Ascending aorta (tissue), 2 donors: ENCODE measurements at places on chromosomes 13 and 19.

DNA sequence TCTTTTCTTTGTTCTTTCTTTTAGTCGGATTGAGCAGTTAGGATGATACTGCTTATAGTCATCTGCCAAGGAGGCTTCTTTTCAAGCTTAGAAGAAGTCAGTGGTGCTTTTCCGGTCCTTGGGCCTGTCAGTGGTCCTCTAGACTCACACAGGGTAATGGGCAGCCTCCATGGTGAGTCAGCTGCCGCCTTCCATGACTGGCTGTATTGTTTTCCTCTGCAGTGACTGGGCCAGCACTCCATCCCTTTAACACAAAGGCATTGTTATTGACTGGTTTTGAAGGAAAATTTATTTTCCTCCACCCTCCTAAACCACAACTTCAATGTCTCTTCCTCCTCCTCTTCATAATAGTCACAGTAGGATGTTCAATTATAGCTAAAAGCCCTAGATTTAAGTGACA lies 47.1 kb upstream of the CNMD start:
- DNase-seq, result no peak

DNA sequence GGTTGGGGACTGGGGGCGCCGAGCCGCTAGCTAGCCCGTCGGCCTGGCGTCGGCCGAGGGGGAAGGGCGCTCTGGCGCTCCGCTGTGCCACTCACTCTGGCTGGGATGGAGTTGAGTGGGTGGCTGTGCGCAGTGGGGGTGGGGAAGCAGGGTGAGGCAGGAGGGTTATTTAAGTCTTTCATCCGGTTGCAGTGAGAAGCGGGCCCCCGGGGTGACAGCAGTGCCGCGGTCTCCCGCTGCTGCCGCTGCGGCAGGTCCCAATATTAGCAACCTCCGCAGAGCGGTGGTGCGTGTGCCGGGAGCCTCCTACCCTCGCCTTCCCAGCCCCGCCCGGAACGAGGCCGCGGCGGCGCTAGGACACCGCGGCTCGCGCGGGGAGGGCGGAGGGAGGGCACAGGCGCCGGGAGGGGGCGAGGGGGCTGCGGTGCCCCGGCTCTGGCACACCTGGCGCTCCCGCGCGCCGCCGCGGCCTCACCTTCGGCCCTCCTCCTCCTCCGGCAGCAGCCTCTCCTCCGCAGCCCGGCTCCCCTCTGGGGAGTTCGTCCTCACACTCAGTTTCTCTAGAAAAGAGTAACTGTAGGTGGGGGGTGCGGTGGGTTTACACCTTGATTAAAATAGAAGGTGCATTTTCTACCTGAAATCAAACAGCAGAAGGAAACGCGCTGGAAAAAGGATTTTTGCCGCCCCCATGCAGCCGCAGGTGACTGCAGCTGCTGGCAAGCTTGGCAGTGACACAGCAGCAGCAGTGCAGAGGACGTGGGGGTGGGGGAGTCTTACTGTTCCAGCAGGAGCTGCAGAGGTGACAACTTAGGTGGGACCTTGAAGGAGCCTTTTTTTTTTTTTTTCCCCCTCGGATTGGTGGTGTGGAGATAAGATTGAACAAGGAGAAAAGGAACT lies 4.5 kb downstream of the FGF9 start:
- DNase-seq, result no peak

GRCh38 chr13:40665126-40666044 lies 1.1 kb downstream of the FOXO1 start:
- DNase-seq, result peak; percentile 67

GRCh38 chr19:12685831-12686230 lies 2.0 kb upstream of the GNG14 start:
- DNase-seq, result no peak

DNA sequence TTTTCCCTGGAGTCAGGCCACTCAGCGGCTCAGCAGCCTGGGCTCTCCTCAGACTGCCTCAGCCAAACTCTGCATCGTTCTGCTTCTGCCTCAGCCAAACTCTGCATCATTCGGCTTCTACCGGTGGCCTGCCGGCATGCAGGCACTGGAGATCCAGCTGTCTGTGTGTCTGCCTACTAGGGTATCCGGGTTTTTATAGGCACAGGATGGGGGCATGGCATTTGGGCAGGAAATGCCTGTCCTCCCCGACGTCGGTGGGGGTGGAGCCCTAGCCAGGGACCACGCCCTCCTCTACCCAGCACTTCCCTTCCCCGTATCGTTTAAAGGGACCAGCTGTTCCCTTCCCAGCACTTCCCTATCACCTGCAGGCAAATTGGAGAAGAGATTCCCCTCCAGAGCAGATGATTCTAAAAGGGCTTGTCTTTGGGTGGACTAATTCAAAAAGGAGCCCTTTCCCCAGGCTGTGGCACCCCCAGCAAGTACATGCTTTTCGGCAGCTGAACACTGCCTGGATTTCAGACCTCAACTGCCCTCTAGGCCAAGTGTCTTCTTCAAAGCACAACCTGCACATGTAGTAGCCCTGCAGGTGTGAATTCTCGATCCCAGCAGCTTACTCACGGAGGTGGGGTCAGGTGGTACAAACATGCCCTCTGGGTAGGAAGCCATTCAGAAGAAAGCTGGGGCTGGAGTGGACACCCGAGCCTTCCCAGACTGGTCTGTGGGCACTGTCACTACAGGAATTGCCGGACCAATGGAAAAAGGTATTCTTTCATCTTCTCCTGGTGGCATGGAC lies 25.4 kb upstream of the GPR12 start:
- DNase-seq, result no peak

DNA sequence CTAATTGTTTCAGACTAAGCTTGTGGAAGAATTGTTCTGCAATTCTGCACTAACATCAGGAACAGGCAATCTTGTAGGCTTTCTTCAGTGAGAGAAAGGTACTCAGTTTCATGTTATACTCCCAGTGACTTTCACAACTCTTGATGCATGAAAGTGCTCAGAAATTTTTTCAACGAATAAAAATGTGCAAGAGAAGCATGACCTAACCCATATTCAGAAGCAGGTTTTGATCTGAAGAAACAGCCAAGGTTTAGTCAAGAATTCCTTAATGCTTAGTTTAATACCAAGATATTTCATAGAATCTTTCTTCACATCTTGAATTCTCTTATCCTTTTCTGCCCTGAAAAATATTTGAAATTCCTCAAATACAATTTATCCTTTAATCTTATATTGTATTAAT lies 197.2 kb upstream of the CSNK1A1L start:
- DNase-seq, result no peak

DNA sequence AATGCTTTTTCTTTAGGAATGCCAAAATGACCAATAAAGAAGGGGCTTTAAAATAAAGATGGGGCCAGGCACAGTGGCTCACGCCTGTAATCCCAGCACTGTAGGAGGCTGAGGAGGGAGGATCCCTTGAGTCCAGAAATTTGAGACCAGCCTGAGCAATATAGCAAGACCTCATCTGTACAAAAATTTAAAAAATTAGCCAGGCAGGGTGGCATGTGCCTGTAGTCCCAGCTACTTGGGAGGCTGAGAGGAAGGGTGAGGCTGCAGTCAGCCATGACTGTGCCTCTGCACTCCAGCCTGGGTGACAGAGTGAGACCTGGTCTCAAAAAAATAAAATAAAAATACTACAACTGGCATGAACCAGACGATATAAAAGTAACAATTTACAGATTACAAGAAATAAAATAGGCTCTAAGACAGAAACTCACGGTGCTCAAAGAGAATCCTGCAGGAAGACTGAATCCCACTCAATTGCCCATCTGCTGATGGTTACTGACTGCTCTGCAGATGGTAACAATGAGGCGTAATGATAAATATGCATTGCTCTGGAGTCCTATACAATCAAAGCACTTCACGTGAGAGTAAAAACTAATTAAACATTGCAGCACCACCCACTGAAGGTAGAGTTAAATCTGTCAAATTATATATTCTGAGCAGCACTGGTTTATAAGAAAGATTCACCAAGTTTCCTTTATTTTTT lies 93.2 kb downstream of the LHFPL6 start:
- DNase-seq, result no peak

DNA sequence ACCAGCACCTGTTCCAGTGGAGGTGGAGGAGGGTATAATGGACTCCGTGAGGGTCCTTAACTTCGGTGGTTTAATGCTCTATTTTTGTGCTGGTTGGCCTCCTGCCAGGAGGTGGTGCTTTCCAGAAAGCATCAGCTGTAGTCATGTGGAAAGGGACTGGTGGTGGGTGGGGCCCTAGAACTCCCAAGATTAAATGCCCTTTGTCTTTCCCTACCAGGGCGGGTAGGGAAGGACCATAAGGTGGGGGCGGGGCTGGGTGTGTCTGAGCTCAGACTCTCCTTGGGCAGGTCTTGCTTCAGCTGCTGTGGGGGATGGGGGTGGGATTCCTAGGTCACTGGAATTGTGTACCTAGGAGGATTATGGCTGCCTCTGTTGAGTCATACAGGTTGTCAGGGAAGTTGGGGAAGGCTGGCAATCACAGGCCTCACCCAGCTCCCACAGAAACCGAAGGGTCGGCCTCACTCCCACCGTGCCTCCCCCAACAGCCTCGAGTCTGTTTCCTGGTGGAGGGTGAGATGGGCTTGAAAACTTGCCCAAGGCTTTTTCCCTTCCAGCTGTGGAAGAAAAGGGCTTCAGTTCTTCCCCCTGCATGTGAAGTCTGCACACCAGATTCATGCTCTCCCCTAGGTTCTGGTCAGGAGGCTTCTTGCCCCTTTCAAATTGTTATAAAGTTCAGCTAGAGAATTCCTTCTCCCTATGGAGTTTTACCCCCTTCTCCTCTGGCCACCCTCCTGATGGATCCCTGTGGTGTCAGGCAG lies 60.3 kb upstream of the CLDN10 start:
- no peak for DNase-seq

- no peak for DNase-seq
Measured at GRCh38 chr13:27408074-27408473, 16.3 kb upstream of the GTF3A start.

- no peak for DNase-seq
Measured at GRCh38 chr13:51542346-51543242, 41.7 kb upstream of the WDFY2 start.

DNA sequence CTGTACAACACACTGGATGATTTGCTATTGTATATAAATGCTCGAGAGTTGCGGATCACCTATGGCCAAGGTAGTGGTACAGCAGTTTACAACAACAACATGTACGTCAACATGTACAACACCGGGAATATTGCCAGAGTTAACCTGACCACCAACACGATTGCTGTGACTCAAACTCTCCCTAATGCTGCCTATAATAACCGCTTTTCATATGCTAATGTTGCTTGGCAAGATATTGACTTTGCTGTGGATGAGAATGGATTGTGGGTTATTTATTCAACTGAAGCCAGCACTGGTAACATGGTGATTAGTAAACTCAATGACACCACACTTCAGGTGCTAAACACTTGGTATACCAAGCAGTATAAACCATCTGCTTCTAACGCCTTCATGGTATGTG lies 21.5 kb downstream of the OLFM4 start:
- DNase-seq, result no peak

GRCh38 chr13:76014406-76015318 lies 378.5 kb downstream of the LMO7 start:
- DNase-seq, result no peak

- no peak for DNase-seq
Measured at GRCh38 chr19:6888967-6889366, 1.6 kb downstream of the ADGRE1 start.

DNA sequence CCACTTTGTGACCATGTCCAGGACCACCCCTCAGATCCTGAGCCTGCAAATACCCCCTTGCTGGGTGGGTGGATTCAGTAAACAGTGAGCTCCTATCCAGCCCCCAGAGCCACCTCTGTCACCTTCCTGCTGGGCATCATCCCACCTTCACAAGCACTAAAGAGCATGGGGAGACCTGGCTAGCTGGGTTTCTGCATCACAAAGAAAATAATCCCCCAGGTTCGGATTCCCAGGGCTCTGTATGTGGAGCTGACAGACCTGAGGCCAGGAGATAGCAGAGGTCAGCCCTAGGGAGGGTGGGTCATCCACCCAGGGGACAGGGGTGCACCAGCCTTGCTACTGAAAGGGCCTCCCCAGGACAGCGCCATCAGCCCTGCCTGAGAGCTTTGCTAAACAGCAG lies 7.7 kb upstream of the CEACAM7 start:
- DNase-seq, result no peak

- no peak for DNase-seq
Measured at GRCh38 chr19:1567116-1567847, 843 bp downstream of the MEX3D start.

DNA sequence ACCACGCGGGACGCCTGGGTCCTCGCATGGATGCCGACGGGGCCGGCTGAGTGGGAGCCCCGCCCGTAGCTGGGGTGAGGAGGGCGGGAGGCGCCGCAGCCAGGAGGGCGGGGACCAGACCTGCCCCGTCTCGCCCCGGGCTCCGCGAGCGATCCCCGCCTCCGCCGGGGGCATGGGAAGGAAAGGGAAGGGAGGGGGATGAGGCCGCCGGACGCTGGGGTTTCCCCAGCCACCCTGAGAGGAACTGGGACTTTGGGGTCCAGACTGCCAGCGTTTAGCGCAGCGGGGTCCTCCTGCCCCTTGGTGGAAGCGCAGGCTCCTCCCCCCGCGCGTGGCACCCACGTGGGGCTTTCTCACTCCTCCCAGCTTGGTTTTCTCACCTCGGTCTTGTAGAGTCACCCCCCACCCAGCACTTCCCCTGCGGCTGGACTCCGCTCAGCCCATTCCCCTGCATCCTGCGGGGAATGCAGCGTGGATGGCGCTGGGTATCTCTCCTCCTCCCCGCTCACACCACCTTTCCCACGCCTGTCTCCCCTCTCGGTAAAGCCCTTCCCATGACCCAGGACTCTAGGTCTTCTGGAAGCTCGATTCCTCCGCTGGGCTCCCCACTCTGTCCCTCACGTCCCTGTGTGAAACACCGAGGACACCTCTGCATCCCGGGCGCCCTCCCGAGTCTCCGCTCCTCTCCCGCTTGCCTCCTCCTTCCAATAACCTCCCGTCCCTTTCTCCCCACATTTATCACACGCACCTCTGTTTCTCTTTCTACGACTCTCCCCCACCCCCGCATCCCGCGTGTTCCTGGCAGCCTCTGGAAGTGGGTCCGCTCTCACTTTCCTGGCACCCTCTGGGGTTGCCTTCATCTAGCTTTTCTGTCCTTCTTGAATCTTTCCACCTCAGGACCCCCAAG lies 2.1 kb downstream of the TGFB1 start:
- DNase-seq, result peak; percentile 84

DNA sequence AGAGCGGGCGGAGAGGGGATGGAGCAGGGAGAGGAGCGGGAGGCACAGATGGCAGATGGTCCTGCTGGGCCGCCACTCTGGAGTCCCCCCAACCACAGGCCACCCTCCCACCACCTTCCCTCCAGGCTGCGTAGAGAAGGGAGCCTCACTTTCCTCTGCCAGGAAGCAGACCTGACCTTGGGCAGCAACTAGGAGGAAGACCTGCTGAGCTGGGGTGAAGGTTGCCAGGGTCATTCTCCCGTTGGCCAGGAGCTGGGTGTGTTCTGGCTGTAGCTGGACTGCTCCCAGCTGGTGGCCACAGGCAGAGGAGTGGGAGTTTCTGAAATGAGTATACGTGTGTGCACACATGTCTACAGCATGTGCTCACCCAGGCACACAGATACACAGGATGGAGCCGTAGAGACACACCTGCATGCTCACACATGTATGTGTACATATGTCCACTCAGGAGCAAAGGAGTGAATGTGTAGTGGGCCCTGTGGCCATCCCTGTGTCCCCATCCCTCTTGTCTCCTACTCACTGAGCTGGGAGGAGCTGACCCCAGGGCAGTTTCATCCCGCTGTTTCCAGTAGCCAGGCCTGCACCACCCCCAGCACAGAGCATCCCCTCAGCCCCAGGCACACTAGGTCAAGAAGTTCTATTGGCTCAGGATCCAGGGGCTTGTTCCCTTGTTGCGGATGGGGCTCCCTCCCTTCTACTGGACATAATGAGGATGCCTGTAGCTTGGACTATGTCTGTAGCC lies 53.0 kb downstream of the CHST8 start:
- no peak for DNase-seq
